ENCODE measurements at places on chromosomes 7 and 10. TPM values are rescaled to one million over a fixed set of nuclear protein-coding genes. Genes with fewer than 3 reads are reported as not detected.

- DNase-seq = no peak
Measured at GRCh38 chr7:90966346-90966745, 297.9 kb upstream of the FZD1 start.

DNA sequence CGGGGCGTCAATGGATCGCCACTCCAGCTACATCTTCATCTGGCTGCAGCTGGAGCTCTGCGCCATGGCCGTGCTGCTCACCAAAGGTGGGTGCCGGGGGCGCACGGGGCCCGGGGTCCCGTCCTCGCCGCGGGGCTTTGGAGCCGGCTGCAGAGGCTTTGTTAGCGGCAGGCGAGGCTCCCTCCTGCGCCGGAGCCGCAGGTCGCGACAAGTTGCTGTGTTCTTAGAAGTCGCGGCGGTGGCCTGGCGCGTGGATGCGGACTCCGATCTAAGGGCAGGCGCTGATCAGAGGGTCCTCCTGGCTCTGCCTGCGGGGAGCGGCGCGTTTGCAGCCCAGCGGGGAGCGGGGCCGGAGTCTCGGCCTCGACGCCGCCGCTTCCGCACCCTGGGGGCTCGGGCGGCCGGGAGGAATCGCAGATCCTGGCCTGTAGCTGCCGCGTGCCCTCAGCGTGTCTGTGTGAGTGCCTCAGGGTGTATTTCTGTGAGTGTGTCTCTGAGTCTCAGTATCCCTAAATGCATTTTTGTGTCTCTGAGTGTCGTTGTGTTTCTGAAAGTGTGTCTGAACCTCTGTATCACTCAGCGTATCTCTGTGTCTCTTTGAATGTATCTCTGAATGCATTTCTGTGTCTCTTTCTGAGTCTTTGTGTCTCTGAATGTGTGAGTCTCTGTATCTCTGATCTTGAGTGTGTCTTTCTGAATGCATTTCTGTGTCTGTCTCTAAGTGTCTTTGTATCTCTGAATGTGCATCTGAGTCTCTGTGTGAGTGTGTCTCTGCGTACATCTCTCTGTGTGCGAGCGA, 766 bp downstream of the BAMBI start:
- DNase-seq = peak; percentile 24

GRCh38 chr7:91164506-91164905, 99.7 kb upstream of the FZD1 start:
- DNase-seq = no peak

The PPP1R17 gene
- not detected for total RNA-seq

DNA sequence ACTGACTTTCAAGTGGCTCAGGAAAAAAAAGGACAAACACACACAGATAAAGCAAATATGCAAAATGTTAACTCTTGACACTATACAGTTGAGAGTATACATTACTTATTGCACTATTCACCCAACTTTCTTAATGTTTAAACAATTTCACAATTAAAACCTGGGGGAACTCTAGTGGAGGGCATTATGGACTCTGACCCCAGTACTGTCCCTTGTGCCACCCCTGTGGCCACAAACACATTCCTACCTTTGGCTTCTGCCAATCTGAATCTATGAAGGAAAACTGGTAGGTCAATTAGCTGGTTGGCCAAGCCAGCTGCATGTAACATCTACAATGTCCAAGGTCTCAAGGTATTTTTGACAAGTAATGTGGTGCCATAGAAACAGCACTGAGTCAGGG, 7.5 kb upstream of the FGFR2 start:
- no peak for DNase-seq

DNA sequence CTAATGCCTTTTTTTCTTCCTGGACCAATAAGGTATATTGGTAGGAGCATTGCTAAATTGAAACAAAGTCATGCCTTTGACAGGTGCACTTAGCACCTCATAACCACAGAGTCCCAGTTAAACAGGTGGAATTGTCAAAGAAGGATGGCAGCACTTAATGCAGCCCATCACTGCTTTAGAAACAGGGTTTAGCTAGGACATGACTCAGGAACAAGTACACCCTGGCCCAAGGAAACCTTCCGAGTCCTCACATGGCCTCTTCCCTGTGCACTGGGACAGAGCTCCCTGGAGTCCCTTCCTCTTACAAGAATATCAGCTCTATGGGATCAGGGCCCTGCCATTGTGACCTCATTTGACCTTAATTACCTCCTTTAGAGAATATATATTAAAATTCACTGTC, 382.7 kb downstream of the EXOC4 start:
- DNase-seq = no peak

GRCh38 chr10:68296843-68297663, 34.8 kb upstream of the HNRNPH3 start:
- no peak for DNase-seq

DNA sequence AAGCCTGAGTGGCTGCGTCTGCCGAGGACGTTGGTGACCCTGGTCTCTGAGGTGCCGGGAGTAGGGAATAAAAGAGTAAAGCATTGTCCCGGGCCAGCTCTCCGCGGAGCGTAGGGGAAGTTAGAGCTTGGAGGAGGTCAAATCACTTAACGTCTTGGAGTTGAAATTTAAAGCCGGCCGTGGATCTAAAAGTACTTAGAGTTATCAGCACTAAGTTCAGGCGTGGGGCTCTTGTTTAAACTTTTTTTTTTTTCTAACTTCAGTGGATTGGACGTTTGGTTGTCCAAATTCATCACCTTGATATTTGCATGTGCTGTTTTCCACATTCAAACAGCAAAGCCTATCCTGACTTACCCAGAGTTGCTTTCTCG, 700 bp downstream of the NIPSNAP2 start:
- no peak for DNase-seq

The FASTK gene
- 38.8 TPM for total RNA-seq

The LRRTM3 gene
- 0.32 TPM for total RNA-seq

The PRRT4 gene
- 0.75 TPM for total RNA-seq

DNA sequence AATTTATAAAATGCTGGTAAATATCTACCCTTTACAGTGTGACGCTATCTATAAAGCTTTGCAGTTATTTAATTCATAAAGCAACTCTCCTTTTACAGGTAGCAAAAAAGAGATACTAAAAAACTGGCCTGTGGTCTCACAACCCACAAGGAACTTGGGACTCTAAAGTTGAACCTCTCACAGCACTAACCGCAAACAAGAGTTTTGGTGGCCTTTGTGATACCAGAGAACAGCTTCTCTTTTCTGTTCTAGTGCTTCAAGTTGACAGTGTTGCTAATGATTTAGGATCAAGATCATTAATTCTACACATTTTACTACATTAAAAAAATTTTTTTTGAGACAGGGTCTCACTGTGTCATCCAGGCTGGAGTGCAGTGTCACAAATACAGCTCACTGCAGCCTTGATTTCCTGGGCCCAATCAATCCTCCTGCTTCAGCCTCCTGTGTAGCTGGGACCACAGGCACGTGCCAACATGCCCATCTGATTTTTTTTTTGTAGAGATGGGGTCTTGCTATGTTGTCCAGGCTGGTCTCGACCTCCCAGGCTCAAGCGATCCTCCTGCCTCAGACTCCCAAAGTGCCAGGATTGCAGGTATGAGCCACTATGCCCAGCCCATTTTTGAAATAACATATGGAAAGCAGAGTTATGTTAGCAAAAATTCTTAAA, 56.0 kb upstream of the ST8SIA6 start:
- no peak for DNase-seq

GRCh38 chr10:116947841-116948529, 57.0 kb downstream of the SHTN1 start:
- DNase-seq = no peak
